ENCODE measurements at places on chromosomes 7 and 10.

GRCh38 chr7:155414547-155415492 lies 43.1 kb upstream of the EN2 start:
- no peak for DNase-seq

GRCh38 chr10:108014902-108015177 lies 850.3 kb upstream of the SORCS1 start:
- no peak for DNase-seq

DNA sequence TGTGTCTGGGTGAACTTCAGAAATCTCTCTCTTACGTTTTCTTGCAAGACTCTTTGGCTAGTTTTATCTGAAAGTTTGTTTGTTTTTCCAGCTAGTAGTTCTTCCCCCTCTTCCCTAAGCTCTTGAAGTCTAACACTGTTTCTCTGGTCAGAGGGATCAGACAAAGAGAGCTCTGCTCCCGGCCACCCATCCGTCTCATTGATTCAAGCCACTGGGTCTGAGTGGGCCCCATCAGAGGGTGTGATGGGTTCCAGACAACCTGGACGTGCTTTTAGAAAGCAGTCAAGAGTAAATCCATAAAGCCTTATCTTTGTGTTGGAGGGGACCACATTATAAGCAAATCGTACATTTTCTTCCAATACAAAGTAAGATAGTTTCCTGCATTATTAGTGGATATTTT lies 242.6 kb upstream of the C7orf33 start:
- DNase-seq = no peak

DNA sequence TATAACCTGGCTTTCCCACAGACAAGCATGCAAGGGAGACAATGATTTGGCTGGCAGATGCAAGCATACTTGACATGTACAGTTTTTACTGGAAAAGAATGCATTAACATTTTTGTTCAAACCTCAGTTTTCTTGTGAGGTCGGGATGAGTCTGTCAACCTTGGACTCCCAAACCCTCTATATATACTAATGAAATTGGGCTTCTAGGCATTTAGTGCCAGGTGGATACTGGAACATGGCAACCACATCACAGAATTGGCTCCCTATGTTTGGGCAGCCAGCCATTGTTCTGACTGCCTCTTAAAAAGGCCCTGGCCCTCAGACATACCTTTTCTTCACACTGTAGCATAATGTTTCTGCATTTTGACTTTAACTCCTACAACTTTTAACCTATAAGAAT lies 39.1 kb downstream of the CDK6 start:
- DNase-seq = no peak

GRCh38 chr7:47596502-47597202 lies 14.7 kb upstream of the TNS3 start:
- DNase-seq = no peak

GRCh38 chr10:86337121-86337601 lies 29.4 kb downstream of the GRID1 start:
- no peak for DNase-seq

GRCh38 chr10:77804371-77804770 lies 122.2 kb downstream of the DLG5 start:
- no peak for DNase-seq

DNA sequence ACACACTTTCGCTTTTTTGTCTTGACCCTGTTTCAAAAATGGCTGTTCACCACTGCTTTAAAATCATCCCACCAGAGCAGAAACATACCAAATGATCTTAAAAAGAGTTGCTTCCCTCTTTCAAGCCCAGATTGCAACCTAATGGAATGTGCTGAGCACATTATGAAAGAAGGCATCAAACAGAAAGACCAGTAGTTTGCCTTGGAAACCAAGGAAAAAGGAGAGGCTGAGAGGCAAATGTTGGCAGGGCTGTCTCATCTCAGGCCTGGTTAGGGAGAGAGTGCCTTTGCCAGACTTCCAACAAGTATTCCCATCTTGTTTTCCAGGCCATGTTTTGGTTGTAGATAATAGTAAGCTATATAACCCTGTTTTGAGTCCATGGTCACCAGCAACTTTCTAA lies 64.3 kb downstream of the ABCB4 start:
- no peak for DNase-seq

DNA sequence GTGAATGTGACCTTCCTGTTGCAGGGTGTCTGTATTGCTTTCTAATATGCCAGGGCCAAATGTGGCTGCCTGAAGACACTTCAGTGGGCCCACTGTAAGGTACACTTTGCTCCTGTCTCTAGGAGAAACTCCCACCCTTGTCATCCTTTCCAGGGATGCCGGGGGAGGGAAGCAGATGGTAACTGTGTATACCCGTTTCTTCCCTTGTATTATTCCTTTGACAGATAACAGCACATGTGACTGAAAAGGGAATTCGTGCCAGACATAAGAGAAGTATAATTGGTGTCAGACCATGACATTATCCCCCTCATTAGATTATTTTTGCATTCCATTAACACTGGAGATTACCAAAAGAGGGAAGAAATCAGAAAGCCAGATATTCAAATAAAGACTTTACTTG lies 317.7 kb downstream of the CAMK1D start:
- no peak for DNase-seq

DNA sequence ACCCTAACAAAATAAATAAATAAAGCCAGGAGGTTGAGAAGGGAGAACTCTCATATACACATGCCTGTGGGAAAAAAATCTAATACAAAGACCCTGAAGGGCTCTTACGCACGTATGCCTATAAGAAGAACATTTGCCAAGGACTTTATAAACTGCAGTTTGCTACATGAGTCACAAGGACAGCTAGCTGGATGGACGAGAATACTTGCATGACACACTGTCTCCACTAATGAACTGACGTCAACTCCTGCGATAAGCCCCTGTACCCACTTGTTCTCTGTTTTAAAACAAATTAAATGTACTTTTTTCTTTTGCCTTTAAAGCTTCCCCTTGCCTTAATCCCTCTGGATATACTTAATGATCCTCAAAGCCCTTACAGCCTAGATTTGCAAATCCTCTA lies 374.6 kb upstream of the GHITM start:
- no peak for DNase-seq

GRCh38 chr10:112953174-112954159 lies 3.4 kb downstream of the TCF7L2 start:
- DNase-seq = no peak

- no peak for DNase-seq
Observed at GRCh38 chr7:65953001-65953720, 28.9 kb downstream of the GUSB start.

All from HuH-7.5 (cell line).